ENCODE measurements at places on chromosomes 13 and 19. TPM values are rescaled to one million over a fixed set of nuclear protein-coding genes. Genes with fewer than 3 reads are reported as not detected.

EPS8L1 gene
- total RNA-seq: 6.8 TPM

F2RL3 gene
- total RNA-seq: not detected

CEACAM7 gene
- total RNA-seq: not detected

STOML3 gene
- not detected for total RNA-seq

TMPRSS9 gene
- total RNA-seq: not detected

ACER1 gene
- not detected for total RNA-seq

SBK2 gene
- 2.0 TPM for total RNA-seq

LRP3 gene
- 49.7 TPM for total RNA-seq

TEAD2 gene
- 20.4 TPM for total RNA-seq

PCDH20 gene
- not detected for total RNA-seq

IRF3 gene
- total RNA-seq: 69.2 TPM

SIGLEC8 gene
- total RNA-seq: not detected

C19orf81 gene
- total RNA-seq: 12.5 TPM

LRRC25 gene
- not detected for total RNA-seq

TEX29 gene
- not detected for total RNA-seq

PRODH2 gene
- total RNA-seq: 0.38 TPM

SEMA6B gene
- total RNA-seq: 6.7 TPM

SAMD4B gene
- total RNA-seq: 90.7 TPM

SRRM5 gene
- 0.98 TPM for total RNA-seq

ZNF285 gene
- total RNA-seq: 2.3 TPM

GRK1 gene
- total RNA-seq: not detected

LGALS14 gene
- not detected for total RNA-seq

KRTDAP gene
- not detected for total RNA-seq

CLEC17A gene
- not detected for total RNA-seq

OR7D2 gene
- not detected for total RNA-seq

DCT gene
- not detected for total RNA-seq

THSD1 gene
- 7.3 TPM for total RNA-seq

ZNF554 gene
- 0.92 TPM for total RNA-seq

PALM3 gene
- 1.4 TPM for total RNA-seq

COX6B2 gene
- 1.4 TPM for total RNA-seq

SLITRK5 gene
- 0.60 TPM for total RNA-seq

CYP4F11 gene
- total RNA-seq: 5.6 TPM

RFPL4A gene
- 0.66 TPM for total RNA-seq

KLK2 gene
- total RNA-seq: not detected

NRTN gene
- total RNA-seq: 1.6 TPM

ZNF724 gene
- 0.26 TPM for total RNA-seq

OR7C1 gene
- total RNA-seq: not detected

NXNL1 gene
- total RNA-seq: not detected

ABHD17A gene
- 41.4 TPM for total RNA-seq

ZNF850 gene
- total RNA-seq: 0.33 TPM

CPB2 gene
- total RNA-seq: not detected

DGKH gene
- total RNA-seq: 5.0 TPM

LILRA6 gene
- total RNA-seq: not detected

URAD gene
- not detected for total RNA-seq

ZNF136 gene
- 2.1 TPM for total RNA-seq

ZNF682 gene
- total RNA-seq: not detected

PRTN3 gene
- not detected for total RNA-seq

KLHL1 gene
- total RNA-seq: not detected

LGALS4 gene
- 1.6 TPM for total RNA-seq

CCDC194 gene
- not detected for total RNA-seq

KASH5 gene
- total RNA-seq: not detected

METTL21C gene
- total RNA-seq: not detected

LRRC8E gene
- 5.5 TPM for total RNA-seq

NDUFA7 gene
- total RNA-seq: 81.0 TPM

PABPC3 gene
- total RNA-seq: 0.23 TPM

LYL1 gene
- 0.88 TPM for total RNA-seq

CALR3 gene
- total RNA-seq: not detected

CADM4 gene
- 10.7 TPM for total RNA-seq

TLE6 gene
- total RNA-seq: 4.4 TPM
